Small intestine (tissue), 16 donors: ENCODE measurements at places on chromosomes 3 and 15. TPM values are rescaled to one million over a fixed set of nuclear protein-coding genes. Genes with fewer than 3 reads are reported as not detected.
A peak's percentile ranks its signal among the peaks of the same experiment; 100 is the strongest.

GRCh38 chr3:46440531-46441294, 24.0 kb downstream of the LTF start:
- DNase-seq: peak; percentile 70

DNA sequence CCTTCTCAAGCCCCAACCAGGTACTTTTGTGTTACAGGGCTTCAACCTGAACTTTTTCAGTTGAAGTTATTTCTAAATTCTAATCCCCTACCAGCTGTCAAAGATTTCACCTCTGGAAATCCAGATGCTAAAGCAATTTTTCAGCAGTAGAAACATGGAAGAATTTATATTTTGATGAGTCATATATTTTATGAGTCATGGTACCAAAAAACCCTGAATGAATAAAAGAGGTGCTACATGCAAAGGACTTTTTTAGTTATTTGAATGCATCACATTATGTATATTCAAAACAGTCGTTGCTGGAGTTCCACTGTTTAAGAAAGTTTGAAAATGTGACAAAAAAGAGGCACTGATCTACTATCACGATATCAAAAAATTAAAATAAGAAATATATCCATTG, 96.0 kb upstream of the ZNF385D start:
- DNase-seq: no peak

GRCh38 chr3:42826141-42826540, 16.9 kb downstream of the ACKR2 start:
- DNase-seq: no peak

DNA sequence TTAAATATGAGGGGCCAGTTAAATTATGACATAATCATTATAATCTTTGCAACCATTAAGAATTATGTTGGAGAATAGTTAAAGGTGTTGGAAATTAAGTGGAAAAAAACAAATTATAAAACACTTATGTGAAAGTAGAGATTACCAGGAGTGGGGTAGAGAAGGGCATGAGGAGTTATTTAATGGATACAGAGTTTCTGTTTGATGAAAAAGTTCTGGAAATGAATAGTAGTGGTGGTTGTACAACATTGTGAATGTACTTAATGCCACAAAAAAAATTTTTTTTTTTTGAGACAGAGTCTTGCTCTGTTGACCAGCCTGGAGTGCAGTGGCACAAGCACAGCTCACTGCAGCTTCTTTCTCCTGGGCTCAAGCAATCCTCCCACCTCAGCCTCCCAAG, 25.1 kb upstream of the TNIK start:
- DNase-seq: no peak

GRCh38 chr3:44206261-44206660, 35.4 kb upstream of the TOPAZ1 start:
- peak; percentile 96 for DNase-seq

GRCh38 chr3:126573492-126574117, 14.9 kb upstream of the C3orf22 start:
- DNase-seq: peak; percentile 26

GRCh38 chr3:127012091-127012490, 29.2 kb downstream of the PLXNA1 start:
- no peak for DNase-seq

GRCh38 chr3:195181741-195182469, 89.1 kb downstream of the XXYLT1 start:
- no peak for DNase-seq

DNA sequence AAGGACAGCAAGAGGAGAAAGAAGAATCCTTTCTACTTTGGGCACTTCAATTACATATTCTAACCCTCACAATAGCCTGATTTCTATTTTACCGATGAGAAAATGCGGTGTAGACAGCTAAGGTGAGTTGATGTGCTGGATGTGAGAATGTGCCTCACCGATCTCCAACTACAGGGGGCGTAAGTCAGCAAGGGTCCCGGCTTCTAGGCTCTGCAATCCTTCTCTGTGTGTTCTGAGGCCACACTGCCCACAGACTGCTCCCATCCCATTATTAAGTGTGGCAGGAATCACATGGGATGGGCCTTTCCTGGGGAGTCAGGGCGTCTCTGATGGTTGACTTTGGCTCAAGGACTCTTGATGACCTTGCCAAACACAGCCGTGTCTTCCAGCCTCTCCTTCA, 23.6 kb upstream of the RPL35A start:
- DNase-seq: no peak

DNA sequence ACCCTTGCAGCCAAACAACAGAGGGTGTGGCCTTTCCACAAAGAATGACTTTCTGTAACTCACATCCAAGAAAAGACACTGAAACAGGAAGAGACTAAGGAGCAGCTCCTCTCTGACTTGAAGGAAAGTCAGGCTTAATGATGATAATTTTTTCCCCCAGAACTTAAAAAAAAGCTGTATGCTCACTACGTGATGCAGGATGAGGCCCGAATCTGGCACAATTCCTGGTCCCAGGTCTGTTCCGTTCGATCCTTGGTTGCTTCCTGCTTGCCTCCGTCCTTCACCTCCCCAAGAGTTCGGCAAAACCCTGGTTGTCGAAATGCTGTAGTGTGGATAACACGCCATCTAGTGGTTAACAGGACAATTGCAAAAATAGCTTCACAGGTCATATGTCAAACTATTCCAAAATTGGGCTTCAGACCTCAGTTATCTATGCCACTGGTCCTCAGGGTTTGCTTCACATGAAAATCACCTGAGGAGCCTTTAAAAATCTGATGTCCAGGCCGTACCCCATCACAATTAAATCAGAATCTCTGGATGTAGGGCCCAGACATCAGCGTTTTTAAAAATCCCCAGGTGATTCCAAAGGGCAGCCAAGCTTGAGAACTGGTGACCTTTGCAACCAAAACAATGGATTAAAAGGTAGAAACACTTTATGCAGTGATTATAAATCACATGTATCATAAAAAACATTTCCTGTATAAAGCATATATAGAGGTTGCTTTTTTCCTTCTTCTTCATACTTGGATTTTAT, 28.1 kb upstream of the SYNM start:
- DNase-seq: peak; percentile 74

DNA sequence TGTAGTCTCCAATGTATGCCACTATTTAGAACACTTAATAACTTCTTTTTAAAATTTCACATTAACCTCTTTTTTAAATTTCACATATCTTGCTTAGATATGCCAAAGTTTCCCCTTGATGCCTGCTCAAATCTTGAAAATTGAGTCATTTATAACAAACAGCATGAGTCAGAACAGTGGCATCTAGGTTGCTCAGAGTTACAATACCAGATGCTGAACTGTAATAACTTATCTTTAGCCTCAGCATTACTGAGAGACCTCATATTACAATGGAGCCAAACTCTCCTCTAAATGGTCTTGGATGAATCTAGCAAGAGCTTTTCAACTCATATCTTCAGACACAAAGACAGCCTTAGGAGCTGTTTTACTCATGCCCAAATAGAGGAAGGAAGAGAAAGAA, 439.3 kb upstream of the ARPP21 start:
- DNase-seq: no peak

DNA sequence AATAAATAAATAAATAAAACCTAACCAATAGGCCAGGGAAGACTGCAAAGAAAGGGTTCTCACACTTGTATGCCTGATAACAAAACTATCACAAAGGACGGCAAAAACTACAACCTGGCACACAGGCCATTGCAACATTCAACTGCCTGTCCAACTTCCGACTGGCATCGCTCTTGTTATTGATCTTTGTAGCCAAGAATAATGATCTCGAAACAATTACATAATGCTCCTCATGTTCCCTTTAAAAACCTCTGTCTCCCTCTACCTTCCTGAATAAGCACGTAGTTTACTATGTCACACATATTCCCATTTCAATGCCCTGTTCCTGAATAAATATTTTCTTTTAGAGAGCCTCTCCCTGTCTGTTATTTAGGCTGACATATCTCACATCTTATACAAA, 74.3 kb downstream of the B3GNT5 start:
- peak; percentile 64 for DNase-seq

DNA sequence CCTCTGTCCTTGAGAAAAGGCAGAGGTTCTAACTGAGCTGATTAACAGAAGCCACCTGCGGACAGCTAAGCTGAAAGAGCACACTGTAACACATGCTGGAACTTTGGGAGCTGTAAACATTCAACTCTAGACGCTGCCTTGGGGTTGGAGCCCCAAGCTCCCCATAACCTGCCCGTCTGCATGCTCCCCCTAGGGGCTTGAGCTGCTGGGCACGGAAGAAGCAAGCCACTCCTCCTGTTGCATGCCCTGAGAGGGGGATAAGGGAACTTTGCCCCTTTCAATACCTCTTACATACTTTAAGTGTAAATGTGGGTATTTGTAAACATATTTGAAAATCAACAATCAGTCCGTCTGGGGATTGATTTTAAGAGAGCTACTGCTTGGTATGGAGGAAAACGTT, 188.4 kb downstream of the ADAMTSL3 start:
- no peak for DNase-seq

GRCh38 chr3:47961815-47962606, 54.2 kb downstream of the MAP4 start:
- DNase-seq: peak; percentile 20

DNA sequence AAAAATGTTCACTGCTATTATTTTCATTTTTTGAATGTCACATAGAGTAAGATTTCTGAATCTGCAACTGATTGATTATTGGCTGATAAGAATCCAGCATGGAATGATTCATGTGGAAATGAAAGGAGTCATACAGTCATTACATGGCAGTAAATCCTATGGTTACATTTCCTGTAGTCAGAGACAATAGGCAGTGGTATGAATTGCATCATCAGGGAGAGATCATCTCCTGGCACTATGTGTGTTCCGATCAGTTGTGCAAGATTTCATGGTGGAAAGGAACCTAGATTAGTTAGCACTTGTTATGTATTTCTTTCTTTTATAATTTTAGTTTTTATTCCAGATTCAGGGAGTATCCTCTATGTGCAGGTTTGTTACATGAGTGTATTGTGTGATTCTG, 38.8 kb downstream of the SLC12A1 start:
- no peak for DNase-seq

DNA sequence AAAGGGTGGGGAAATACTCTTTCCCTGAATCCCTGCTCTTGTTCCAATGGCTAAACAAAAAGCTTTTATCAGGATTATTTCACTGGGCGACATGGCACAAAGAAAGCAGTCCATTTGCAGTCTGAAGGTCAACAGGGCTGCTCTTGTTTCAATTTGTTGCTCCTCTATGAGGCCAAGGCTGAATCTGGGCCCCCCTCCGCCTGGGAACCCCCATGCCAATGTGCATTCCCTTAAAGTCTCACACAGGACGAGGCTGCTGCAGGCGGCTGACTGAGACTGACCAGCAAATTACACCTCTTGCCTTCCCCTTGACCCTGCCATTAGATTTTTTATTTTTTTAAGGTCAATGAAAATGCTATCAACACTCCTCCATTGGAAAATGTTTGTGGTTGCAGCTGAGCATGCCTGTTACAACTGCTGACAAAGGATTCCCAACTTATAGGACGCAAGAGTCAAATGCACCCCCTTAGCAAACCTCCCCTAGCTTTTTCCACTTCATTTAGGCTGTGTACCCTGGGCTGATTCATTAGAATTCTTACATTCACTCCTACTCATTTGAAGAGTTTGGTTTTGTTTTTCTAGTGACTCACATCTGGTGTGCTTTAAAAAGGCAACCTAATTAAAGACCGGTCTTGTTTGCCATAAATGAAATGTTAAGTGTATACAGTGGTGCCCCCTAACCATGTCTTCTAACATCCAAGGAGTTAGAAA, 60.8 kb upstream of the ARHGEF3 start:
- no peak for DNase-seq

GRCh38 chr3:128238184-128238489, 84.9 kb downstream of the EEFSEC start:
- no peak for DNase-seq

GRCh38 chr3:195818301-195818700, 6.6 kb upstream of the MUC4 start:
- DNase-seq: no peak

- DNase-seq: peak; percentile 69
Measured at GRCh38 chr3:38651153-38651789, 1.8 kb upstream of the SCN5A start.

GRCh38 chr3:135325726-135326235, 530.7 kb downstream of the EPHB1 start:
- DNase-seq: no peak

DNA sequence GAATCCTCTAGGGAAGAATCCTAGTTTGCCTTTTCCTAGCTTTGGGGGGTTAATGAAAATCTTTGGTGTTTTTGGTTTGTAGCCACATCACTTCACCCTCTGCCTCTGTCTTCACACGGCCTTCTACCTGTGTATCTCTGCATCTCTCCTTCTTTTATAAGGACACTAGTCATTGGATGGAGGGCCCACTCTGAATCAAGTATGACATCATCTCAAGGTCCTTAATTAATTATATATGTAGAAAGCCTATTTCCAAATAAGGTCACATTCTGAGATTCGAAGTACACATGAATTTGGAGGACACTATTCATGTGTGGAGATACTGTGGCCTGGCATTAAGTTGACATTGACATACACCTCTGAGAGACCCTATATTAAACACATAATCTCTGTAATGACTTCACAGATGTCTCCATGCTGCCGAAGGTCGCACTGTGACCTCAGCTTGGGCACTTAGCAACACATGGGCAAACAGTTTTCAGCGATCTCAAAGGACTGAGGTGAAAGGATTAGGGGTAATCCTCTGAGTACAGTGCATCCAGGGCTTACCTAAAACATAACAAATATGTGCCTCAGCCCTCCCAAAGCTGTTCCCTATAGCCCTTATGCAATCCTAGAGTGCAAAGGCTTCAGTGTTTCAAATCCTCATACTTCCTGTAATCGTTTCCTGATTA, 446.0 kb downstream of the FGF12 start:
- no peak for DNase-seq

DNA sequence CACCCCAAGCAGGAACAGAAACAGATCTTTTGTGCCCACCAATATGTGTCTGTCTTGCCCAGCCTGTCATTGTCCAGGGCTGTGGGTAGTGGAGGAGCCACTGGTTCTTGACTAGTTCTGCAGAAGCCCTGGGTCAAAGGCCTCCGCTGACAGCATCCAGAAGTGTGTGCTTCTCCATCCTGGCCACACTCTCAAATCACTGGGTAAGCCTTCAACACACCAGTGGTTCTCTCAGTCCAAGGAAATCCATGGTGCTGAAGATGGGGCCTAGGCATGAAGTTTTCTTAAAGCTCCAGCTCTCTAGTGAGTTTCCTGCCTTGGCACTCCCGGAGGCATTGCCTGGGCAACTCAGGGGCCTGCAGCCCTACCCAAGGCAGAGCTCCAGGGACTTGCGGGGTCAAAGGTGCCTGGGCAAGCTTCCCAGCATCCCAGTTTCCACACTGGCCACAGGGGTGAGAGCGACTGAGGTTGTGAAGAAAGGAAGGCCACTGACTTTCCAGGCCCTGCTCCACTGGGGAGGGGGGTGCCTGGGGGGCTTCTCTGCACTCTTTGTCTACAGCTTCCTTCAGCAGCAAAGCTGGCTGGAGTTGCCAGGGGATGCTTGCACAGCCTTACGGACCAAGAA, 37.9 kb upstream of the RPL32 start:
- DNase-seq: no peak

- no peak for DNase-seq
Measured at GRCh38 chr3:151969026-151969642, 95.7 kb downstream of the SUCNR1 start.

Gene NME9
- polyA plus RNA-seq: 0.84 TPM

Gene MNS1
- polyA plus RNA-seq: 0.45 TPM

Gene FGF12
- not detected for polyA plus RNA-seq

Gene CRYGS
- polyA plus RNA-seq: 2.0 TPM

Gene CD200R1
- polyA plus RNA-seq: 0.27 TPM

Gene TF
- polyA plus RNA-seq: not detected

Gene OXNAD1
- polyA plus RNA-seq: 15.3 TPM

Gene DUSP7
- polyA plus RNA-seq: 1.6 TPM

Gene SAMMSON
- not detected for polyA plus RNA-seq

Gene PPP1R14D
- polyA plus RNA-seq: 104 TPM

Gene PPARG
- polyA plus RNA-seq: 11.7 TPM
